Ovary (tissue), 10 donors: ENCODE measurements at places on chromosomes 6 and 20. TPM values are rescaled to one million over a fixed set of nuclear protein-coding genes. Genes with fewer than 3 reads are reported as not detected.
A peak's percentile ranks its signal among the peaks of the same experiment; 100 is the strongest.

GRCh38 chr6:105815661-105816555 is 270.2 kb upstream of the PRDM1 start:
- H3K27me3 ChIP-seq, result no peaks in the 10 kb centered on the region
- H3K4me1 ChIP-seq, result no peaks in the 10 kb centered on the region
- no peak overlapping the region for H3K27ac ChIP-seq
- H3K36me3 ChIP-seq, result no peaks in the 10 kb centered on the region

DNA sequence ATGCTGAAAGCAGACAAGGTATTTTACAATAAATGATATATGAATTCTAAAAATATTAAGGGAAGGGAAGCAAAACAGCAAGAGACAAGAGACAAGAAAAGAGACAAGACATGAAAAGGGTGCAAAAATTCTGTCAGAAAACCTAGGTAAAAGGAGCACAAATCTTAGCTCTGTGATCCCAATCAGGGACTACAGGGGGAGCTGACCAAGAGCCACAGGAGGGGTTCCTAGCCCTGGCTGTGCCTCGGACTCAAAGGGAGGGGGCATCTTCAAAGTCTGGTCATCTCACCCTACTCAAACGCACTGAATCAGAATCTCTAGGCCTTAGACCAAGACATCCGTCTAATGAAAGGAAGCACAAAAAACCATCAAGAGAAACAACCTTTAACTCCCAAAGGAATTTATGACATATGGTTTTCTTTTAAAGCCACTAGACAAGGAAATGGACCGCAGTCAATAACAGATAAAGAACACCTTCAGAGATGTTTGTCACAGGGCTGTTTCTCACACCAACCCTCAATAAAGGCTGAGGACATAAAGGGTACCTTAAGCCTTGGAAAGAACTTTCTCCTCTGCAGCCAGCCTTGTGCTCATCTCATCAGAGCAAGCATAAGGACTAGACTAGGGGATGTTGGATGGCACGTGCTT is 130.4 kb upstream of the CDYL start:
- no peak for DNase-seq
- no peaks in the 10 kb centered on the region for H3K36me3 ChIP-seq
- H3K4me1 ChIP-seq, result no peaks in the 10 kb centered on the region
- H3K27ac ChIP-seq, result no peak overlapping the region
- no peak overlapping the region for H3K4me3 ChIP-seq

DNA sequence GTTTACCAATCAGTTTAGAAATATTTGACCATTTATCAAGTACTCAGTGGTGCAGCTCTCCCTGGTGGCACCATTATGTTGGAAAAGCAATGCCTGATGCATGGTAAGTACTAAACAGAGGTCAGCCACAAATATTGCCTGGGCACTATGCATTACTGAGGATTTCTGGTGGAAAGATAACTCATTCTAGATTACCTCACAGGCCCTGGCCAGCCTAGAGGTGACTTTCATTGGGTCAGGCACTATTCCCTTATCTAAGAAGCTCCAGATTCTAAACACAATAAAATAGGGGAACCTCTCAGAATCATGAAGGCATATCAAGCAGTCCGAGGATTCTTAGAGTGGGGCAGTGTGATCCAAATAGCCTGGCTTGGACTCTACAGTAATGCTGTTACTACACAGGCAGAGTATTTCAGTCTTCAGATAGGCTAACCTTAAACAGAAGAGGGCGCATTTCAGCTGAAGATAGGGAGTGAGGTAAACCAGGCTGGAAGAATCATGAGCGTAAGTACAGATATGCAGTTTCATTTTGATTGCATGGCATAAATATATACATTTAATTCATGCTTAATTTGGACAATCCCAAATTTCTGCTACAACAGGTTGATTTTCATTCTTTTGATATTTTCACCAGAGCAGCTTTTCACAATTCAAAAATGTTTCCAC is 12.1 kb downstream of the LGSN start:
- DNase-seq, result no peak
- no peaks in the 10 kb centered on the region for H3K27me3 ChIP-seq
- H3K4me1 ChIP-seq, result no peaks in the 10 kb centered on the region
- H3K36me3 ChIP-seq, result no peaks in the 10 kb centered on the region
- no peak overlapping the region for H3K27ac ChIP-seq
- H3K4me3 ChIP-seq, result no peak overlapping the region

GRCh38 chr6:14659841-14660240 is 542.3 kb downstream of the CD83 start:
- DNase-seq, result no peak
- no peak overlapping the region for H3K27ac ChIP-seq
- H3K4me1 ChIP-seq, result peaks cover 6% of the 10 kb centered on the region
- no peaks in the 10 kb centered on the region for H3K27me3 ChIP-seq
- H3K4me3 ChIP-seq, result no peak overlapping the region

DNA sequence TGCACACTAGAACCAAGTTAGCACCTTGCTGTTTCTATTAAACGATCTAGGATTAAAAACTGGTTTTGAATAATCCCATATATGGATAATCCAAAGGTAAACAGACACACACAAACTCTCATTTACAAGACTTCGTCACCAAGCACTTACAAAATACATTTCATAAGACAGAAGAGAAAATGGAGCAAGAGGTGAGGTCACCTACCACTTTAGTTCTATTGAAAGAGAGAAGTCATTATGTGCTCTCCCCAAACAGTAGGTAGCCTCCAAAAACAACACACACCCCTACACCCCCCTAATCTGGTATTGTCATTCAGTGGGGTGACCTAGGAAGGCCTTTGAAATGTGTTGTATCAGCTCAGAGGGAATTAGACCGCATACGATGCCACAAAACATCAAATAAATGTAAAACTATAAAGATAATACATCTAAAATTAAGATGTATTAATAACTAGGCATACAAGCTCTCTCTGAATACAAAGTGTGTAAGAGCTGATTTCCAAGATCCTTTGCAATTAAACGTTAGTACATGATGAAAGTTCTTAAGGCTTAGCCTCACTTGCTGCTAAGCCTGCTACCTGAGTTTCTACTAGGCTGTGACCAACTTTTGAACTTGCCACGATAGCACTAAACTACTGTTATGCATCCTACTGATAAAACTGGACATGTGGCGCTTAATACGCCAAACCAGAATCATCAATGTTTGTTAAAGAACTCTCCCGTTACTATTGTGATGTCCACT is 1.6 kb downstream of the SRPK1 start:
- H3K27ac ChIP-seq, result no peak overlapping the region
- peak overlapping the region; percentile 89 for H3K4me3 ChIP-seq
- H3K27me3 ChIP-seq, result no peaks in the 10 kb centered on the region
- H3K4me1 ChIP-seq, result peaks cover 3% of the 10 kb centered on the region
- no peak for DNase-seq

CDH26 gene
- 0.12 TPM for total RNA-seq

GRCh38 chr6:9224539-9224938 is 789.2 kb upstream of the SLC35B3 start:
- no peak overlapping the region for H3K4me3 ChIP-seq
- no peak for DNase-seq
- H3K4me1 ChIP-seq, result no peaks in the 10 kb centered on the region
- H3K27me3 ChIP-seq, result no peaks in the 10 kb centered on the region
- H3K27ac ChIP-seq, result no peak overlapping the region

GRCh38 chr20:38060536-38060935 is 27.0 kb downstream of the RPRD1B start:
- no peaks in the 10 kb centered on the region for H3K36me3 ChIP-seq
- no peak overlapping the region for H3K27ac ChIP-seq
- H3K4me1 ChIP-seq, result no peaks in the 10 kb centered on the region
- no peak for DNase-seq

DNA sequence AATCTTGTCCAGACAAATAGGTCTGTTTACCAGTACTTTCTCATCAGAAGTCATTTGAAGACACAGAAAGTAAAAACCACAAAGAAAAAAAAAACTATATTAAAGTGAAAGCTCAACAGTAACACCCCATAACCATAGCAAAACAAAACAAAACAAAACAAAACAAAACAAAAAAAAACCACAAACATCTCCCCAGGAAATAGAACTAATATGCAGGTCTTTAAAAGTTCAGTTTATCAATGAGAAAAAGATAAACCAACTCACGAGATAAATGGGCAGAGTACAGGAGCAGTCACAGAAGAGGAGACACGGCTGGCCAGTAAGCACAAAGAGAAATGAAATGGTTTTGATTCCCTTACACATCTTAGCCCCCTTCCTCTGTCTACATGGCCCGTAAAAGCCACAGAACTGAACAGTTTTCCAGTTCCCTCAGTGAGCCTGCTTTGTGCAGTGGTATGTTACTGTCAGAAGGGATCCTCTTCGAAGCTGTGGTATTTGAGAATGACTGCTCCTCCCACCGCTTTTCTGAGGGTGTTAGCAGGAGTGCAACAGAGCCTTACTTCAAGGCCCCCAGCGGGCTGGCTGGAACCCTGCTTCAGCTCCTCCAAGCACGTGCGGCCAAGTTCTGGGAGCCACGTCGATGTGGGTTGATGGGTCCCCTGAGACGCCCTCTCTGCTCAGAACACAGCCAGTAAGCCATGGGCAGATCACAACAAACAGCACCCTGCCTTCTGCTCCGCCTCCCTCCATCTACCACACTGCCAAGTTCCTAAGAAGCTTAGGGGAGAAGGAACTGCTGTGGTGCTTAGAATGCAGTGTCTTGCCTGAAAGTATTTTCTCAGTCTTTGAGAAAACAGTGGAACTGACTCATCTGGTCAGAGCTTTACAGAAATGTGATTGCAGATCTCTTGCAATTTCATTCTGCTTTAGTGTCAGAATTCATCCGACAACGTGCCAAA is 14.0 kb downstream of the UST start:
- H3K27me3 ChIP-seq, result no peaks in the 10 kb centered on the region
- H3K4me3 ChIP-seq, result peak overlapping the region; percentile 11

FHL5 gene
- total RNA-seq, result 4.6 TPM

- no peaks in the 10 kb centered on the region for H3K27me3 ChIP-seq
- no peaks in the 10 kb centered on the region for H3K36me3 ChIP-seq
- no peak overlapping the region for H3K27ac ChIP-seq
- DNase-seq, result no peak
- no peak overlapping the region for H3K4me3 ChIP-seq
Measured at GRCh38 chr6:29589423-29590048, 4.6 kb downstream of the OR2H2 start.

FYN gene
- total RNA-seq, result 54.8 TPM

DNAH8 gene
- total RNA-seq, result not detected

CNR1 gene
- 1.8 TPM for total RNA-seq

CALHM6 gene
- total RNA-seq, result 8.5 TPM

SIRPD gene
- not detected for total RNA-seq

ADGRG6 gene
- 5.8 TPM for total RNA-seq

SLC32A1 gene
- total RNA-seq, result not detected

OR2B6 gene
- total RNA-seq, result not detected

SEMG1 gene
- not detected for total RNA-seq

BEND3 gene
- total RNA-seq, result 0.83 TPM

GRCh38 chr6:35363293-35363750 is 21.0 kb downstream of the PPARD start:
- no peak overlapping the region for H3K27ac ChIP-seq
- H3K4me3 ChIP-seq, result no peak overlapping the region
- no peaks in the 10 kb centered on the region for H3K27me3 ChIP-seq

SLC17A1 gene
- total RNA-seq, result not detected

DNA sequence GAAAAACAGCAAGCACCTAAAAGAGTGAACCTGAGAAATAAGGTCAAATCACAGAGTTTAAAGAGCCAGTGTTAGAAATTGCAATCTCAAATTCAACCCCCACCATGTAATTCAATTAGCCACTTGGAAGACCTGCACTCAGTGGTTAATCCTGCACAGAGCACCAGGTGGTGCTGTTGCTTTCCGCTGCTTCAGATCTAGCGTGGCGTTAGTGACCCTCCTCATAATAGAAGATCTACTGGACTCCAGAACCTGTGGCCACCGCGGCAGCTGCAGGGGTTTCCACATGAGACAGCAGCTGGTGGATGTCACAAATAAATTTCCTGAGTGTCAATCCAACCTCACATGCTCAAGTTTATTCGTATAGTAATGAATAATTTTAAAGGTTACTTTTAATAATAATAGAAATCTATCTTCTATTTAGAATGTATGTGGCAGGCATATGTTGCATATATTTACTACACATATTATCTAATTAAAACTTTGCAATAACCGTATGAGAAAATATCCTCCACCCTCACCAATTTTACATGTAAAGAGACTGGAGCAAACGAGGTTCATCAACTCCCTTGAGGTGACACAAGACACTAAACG is 84.4 kb downstream of the SYNE1 start:
- no peak overlapping the region for H3K4me3 ChIP-seq
- peak; percentile 71 for DNase-seq
- H3K27me3 ChIP-seq, result no peaks in the 10 kb centered on the region
- no peak overlapping the region for H3K27ac ChIP-seq

DNA sequence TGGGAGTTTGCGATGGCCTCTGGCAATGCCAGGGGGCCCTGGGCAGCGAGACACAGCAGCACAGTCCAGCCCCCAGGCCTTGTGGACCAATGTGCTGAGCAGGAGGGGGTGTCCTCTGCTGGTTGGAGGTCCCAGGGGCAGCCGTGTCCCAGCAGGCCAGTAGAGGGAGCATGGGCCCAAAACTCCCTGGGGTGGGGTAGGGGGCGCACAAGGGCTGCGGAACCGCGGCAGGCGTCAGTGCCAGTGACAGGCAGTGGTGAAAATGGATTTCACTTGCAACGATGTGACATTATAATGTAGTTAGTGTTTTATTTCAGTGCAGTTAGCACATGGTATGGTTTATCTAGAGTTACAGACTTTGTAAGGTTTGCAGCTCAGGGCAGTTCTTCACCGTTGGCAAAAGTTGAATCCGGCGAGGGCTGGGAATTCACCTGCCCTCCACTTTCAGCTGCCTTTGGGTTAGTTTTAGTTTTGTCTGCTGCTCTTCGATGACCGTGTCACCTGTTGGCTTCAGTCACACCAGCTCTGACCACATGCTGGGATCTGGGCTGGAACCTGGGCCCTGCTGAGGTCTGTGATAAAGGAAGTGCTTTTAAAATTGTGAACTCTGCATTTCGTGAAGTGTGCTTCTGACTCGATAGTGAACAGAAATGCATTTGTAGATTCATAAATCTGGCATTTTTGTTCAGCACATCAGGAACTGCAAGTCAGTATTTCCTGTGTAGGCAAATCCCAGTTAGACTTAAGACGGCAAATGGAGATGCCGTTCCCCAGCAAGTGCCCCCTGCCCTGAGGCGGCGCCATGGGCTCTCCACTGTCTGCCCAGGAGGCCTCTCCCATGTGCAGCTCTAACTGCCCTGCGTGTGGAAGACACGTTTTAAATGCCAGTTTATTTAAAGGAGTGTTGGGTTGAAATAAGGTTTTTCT is 46.8 kb downstream of the PYGB start:
- no peak overlapping the region for H3K4me3 ChIP-seq
- H3K27me3 ChIP-seq, result no peaks in the 10 kb centered on the region
- H3K27ac ChIP-seq, result no peak overlapping the region

- no peak overlapping the region for H3K27ac ChIP-seq
- H3K4me1 ChIP-seq, result no peaks in the 10 kb centered on the region
- no peaks in the 10 kb centered on the region for H3K36me3 ChIP-seq
- H3K27me3 ChIP-seq, result no peaks in the 10 kb centered on the region
Measured at GRCh38 chr20:57223648-57224489, 42.6 kb downstream of the BMP7 start.

GRCh38 chr6:151475653-151476523 is 17.9 kb upstream of the CCDC170 start:
- H3K27ac ChIP-seq, result no peak overlapping the region
- no peaks in the 10 kb centered on the region for H3K36me3 ChIP-seq
- no peaks in the 10 kb centered on the region for H3K27me3 ChIP-seq
- H3K4me3 ChIP-seq, result no peak overlapping the region
- DNase-seq, result peak; percentile 34
- H3K4me1 ChIP-seq, result peaks cover 5% of the 10 kb centered on the region

GRCh38 chr6:117506907-117507306 is 24.4 kb downstream of the DCBLD1 start:
- no peak for DNase-seq
- no peaks in the 10 kb centered on the region for H3K36me3 ChIP-seq
- H3K4me3 ChIP-seq, result no peak overlapping the region
- H3K27ac ChIP-seq, result no peak overlapping the region

FAM209B gene
- not detected for total RNA-seq
